ENCODE measurements at places on chromosomes 3 and 15.

GRCh38 chr3:50568947-50569749 is at the start of gene HEMK1:
HEMK1 (plus strand) TSS chr3:50569522; CDS start chr3:50571105, 1,583 bp downstream.
- DNase-seq: peak; percentile 83

DNA sequence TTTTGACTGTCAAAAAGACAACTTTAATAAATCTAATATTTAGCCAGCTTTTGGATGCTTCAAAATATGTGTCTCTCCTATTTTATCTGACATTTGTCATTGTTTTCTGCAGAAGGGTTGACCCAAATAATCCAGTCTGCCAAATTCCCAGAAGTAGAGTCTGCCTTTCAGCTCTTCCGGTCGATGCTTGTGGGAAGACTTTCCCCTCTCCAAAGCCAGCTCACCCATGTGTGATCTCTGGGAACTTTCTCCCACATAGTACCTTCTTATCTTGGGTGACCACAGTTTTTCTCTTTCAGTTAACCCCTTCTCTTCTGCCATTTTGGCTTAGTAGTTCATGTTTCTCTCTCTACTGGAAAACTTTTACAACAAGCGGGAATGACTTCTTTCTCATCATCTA is 94.1 kb downstream of the ASB7 start:
- no peak for DNase-seq

- peak; percentile 10 for DNase-seq
Measured at GRCh38 chr3:76405196-76405595, 619.8 kb upstream of the ZNF717 start.

GRCh38 chr3:133859381-133860234 is 36.1 kb downstream of the RAB6B start:
- no peak for DNase-seq

DNA sequence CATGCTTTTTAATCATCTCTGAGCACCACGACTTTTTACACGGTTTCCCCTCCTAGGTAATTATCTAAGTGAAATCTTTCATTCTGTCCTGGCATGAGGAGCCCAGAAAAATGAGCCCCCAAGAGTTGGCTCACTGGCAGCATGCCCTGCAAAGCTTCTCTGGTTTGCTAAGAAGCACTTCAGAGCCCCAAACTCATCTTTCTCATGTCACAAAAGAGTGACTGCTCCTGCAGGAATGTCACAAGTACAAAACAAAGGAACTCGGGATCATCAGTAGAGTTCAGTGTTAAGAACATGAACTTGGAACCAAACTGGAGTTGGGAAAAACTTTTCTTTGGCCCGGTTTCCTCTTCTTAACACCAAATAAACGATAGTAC is 123.9 kb downstream of the FOXB1 start:
- DNase-seq: no peak

DNA sequence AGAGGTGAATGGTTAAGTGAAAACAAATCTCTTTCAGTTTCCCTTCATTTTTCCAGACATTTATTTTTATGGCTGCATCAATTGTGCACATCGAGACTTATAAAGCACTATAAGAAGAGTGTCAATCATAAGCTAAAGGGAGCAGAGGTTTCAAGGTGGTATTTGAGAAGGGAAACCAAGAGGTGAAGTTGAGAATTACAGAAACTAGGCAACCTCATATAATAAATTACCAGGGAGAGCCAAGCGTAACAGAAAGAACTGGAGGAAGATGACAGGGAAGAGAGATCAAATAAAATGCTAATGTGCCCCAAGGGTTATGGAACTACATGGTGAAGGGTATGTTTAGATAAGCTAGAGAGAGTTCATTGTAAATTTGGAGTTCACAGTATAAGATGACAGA is 6.3 kb upstream of the CCDC54 start:
- no peak for DNase-seq

GRCh38 chr3:78919021-78919755 is 848.6 kb downstream of the ROBO1 start:
- peak; percentile 96 for DNase-seq

GRCh38 chr3:48034000-48034516 is 17.8 kb upstream of the MAP4 start:
- peak; percentile 59 for DNase-seq

GRCh38 chr3:53643757-53644156 is 149.3 kb downstream of the CACNA1D start:
- no peak for DNase-seq

GRCh38 chr3:98581474-98581873 is 11.9 kb downstream of the CPOX start:
- DNase-seq: no peak

GRCh38 chr3:5095886-5096285 is 26.2 kb upstream of the ARL8B start:
- no peak for DNase-seq

DNA sequence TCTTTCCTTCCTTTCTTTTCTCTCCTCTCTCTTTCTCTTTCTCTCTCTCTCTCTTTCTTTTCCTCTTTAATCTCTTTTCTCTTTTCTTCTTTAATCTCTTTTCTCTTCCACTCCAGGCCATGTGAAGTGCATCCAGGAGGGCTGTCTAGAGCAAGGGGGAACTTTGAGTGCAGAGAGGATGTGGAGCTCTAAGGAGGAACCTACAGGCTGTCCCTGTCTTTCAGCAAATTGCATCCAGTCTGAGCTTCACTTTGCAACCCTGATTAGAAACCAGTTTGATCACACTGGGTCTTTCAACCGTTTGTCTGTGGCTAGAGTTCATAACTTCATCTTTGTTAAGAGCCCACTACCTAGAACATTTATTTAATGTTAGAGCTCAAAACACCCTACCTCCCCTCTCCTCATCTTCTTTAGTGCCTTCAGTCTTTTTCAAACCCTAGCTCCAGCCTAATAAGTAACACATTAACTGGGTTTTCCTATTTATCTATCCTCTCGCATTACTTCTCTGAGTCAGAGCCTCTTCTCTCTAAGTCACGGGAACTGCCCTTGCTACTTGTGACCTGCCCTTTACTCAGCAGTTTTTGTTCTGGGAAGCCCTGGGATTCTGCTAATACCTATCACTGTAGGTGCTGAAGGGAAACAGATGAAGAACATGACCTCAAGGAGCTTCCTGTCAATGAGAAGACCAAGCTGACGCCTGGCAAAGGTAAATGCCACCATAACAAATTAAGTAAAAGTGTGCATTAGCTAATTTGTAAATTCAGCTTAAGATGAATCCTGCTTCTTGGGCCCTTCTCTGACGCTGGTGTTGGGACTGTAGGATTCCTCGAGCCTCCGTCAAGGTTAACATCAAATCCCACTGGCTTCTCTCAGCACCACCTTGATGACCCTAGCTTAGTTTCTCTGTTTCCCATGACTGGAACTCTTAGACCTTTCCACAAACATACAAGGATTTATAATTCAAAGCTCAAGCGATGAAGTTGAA is at the start of gene GCNT3:
Gene GCNT3 (plus strand): TSS at position 508 of the 985 bp plus-strand sequence. CDS start 6,456 bp downstream, outside the sequence.
- peak; percentile 83 for DNase-seq

- DNase-seq: no peak
Measured at GRCh38 chr15:42736178-42736792, 643 bp downstream of the CDAN1 start.

DNA sequence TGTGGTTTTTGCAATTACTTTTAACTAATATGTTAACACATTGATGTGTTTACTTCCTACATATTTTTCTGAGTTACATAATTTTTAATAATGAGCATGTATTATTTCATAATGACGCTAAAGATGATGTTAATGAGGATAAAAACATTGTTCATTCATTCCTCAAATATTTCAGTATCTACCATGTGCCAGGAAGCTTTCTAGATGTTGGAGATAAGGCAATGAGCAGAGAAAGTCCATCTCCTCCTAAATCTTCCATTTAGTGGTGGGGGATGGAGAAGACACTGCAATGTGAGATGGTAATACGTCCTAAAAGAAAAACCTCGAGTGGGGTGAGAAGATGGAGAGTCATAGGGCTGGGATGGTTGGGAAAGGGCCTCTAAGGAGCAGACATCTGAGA is 132.7 kb downstream of the MYLK start:
- no peak for DNase-seq

- no peak for DNase-seq
Measured at GRCh38 chr15:56608993-56609392, 124.3 kb downstream of the ZNF280D start.

- peak; percentile 48 for DNase-seq
Measured at GRCh38 chr15:39413558-39413957, 167.3 kb upstream of the THBS1 start.

DNA sequence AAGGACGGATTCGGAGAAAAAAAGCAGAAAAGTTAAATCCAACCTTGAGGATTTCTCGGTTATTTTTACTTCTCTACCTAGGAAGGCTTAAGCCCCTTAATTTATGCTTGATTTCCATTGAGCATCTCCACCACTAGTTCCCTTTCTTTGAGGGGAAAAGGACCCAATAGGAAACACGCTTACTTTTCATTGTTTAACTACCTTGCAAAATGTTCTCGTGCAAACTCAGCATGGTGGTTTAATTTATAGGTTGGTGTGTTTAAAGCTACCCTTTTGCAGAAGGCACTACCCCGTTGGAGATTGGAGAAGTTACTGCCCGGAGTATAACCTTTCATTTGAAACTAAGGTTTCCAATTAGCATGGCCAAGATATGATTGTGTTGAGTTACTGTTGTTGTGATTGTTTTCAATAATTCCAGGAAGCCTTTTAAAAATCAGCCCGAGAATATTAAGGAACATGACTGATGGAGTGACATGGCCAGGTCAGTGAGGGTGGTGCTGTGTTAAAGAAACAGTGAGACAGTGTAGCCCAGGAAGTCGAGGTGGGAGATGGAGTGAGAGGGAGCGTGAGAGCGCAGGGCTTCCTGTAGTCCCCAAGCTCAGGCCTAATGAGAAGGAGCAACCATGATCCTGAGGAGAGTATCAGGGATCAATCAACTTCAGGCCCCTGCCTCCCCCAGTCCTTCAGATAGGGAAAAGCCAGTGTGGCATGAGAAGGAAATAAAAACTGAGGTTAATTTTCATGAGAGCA is 76.6 kb downstream of the AQP9 start:
- DNase-seq: no peak

GRCh38 chr3:178437236-178437635 is 99.0 kb upstream of the KCNMB2 start:
- no peak for DNase-seq

GRCh38 chr3:98188545-98188944 is 22.0 kb downstream of the OR5H15 start:
- DNase-seq: peak; percentile 5

DNA sequence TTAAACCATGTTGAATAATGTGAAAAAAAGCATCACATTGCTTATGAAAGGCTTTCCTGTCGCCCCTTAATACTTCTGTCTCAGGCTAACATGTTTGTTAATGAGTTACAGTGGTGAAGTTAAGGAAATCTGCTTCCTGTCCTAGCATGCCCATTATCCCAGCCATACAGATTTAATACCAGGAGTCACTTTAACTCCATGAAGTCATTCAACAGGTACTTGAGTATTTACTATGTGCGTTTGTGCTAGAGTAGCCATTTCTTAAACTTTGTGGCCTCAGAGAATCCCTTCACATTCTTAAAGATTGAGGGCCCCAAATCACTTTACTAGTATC is 10.1 kb upstream of the SETD5 start:
- peak; percentile 80 for DNase-seq

DNA sequence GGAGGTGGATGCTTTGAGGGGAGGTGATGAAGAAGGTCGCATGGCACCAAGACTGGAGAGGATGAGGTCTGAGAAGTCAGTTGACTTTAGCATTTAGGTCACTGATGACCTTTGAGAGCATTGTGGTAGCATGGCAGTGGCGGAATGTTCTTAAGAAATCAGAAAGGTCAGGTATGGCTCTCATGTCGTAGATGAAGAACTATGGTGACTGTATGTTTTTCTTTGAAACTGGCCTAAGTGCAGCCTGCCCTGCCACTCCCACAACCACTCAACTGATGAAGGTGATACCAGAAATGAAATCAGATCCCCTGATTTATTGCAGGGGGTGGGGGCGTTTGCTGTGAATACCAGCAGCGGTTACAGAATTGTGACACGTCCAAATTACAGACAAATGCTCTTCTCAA is 102.6 kb downstream of the ITPR1 start:
- DNase-seq: no peak

GRCh38 chr3:173703771-173704170 is 306.2 kb downstream of the NLGN1 start:
- DNase-seq: no peak
